ENCODE measurements at places on chromosomes 11 and 22. TPM values are rescaled to one million over a fixed set of nuclear protein-coding genes. Genes with fewer than 3 reads are reported as not detected.
A peak's percentile ranks its signal among the peaks of the same experiment; 100 is the strongest.

DNA sequence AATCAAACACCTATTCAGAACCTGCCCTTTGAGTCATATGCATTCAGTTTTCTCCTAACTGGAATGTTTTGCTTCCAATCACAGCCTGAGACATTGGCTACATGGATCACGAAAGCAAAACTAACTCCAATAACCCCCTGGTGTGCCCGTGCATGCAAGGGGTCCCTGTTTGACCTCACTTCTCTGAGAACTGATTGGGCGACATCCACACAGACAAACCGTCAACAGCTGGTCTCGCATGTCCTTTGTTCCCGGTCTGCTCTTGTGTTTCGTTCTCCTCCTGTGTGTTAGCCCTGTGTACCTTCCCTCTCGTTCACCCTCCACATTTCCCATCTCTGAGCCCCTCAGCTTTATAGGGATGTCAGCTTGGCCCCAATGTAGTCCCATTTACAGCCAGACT, 67.2 kb upstream of the TTC12 start:
- H3K4me1 ChIP-seq = no peaks in the 10 kb centered on the region
- H3K27me3 ChIP-seq = no peaks in the 10 kb centered on the region
- no peak overlapping the region for H3K27ac ChIP-seq
- no peak for DNase-seq
- H3K4me3 ChIP-seq = no peak overlapping the region
- H3K36me3 ChIP-seq = no peaks in the 10 kb centered on the region

- H3K4me1 ChIP-seq = no peaks in the 10 kb centered on the region
- no peak for DNase-seq
- no peak overlapping the region for H3K4me3 ChIP-seq
- H3K27ac ChIP-seq = no peak overlapping the region
- peaks cover 3% of the 10 kb centered on the region for H3K36me3 ChIP-seq
- peaks cover 23% of the 10 kb centered on the region for H3K27me3 ChIP-seq
Measured at GRCh38 chr11:109371444-109372176, 50.4 kb upstream of the C11orf87 start.

DNA sequence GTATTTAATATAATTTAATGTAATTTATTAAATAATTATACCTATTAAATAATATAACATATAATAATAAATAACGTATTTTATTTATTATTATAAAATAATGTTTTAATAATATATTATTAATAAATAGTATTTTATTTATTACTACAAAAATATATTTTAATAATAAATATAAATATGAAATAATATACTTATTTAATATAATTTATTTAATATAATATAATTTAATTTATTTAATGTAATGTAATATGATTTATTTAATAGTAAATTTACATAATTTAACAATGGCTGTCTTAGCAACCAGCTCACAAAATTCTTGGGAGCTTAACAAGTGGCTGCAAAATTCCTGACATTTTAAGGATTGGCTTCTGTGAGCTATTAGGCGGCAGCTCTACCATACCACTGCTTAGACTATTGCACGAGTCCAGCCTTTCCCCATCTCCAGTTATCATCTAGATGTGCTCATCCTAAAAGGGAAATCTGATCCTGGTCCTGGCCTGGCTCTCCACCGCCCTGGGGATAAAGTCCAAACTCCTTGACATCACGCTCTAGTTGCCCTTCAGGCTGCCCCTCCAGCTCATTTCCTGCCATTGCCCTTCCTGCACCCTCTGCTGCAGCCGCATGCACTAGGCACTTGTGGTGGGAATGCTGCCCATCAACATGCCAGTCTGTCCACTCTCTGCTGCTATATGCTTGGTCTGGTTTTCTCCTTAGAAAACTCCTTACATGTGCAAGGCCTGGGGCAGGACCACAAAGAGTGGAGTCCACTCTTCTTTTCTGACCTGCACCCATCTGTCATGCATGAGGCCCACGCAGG, 9.8 kb downstream of the MMP20 start:
- no peak for DNase-seq
- no peak overlapping the region for H3K4me3 ChIP-seq
- H3K36me3 ChIP-seq = no peaks in the 10 kb centered on the region
- H3K4me1 ChIP-seq = peaks cover 4% of the 10 kb centered on the region

- H3K36me3 ChIP-seq = peaks cover 2% of the 10 kb centered on the region
- DNase-seq = no peak
- H3K27ac ChIP-seq = no peak overlapping the region
Measured at GRCh38 chr22:48834404-48834803, 993.3 kb downstream of the BRD1 start.

DNA sequence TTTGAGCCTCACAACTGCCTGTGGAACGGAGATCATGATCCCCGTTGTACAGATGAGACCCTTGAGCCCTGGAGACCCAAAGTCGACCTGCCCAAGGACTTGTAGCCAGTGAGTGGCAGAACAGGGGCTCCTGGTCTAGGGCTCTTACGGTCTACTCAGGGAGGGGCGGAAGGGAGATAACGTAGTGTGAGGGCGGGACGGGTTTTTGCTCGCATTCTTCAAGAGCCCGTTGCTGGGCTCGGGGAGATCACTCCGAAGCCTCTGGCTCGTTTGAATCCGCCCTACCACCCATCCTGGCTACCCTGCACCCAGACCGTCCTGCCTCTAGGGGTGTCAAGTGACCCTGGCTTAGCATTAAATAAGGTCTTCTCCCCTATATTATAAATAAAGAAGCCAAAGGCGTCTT, 639 bp downstream of the CRY2 start:
- no peaks in the 10 kb centered on the region for H3K36me3 ChIP-seq
- H3K27ac ChIP-seq = peak overlapping the region; percentile 91
- peak overlapping the region; percentile 81 for H3K4me3 ChIP-seq
- no peak for DNase-seq

GRCh38 chr11:82901922-82902485, 468 bp downstream of the DDIAS start:
- no peaks in the 10 kb centered on the region for H3K27me3 ChIP-seq
- H3K27ac ChIP-seq = no peak overlapping the region
- peak overlapping the region; percentile 96 for H3K4me3 ChIP-seq
- DNase-seq = no peak

- H3K4me1 ChIP-seq = peaks cover 2% of the 10 kb centered on the region
- peaks cover 2% of the 10 kb centered on the region for H3K27me3 ChIP-seq
- no peak overlapping the region for H3K27ac ChIP-seq
- no peak overlapping the region for H3K4me3 ChIP-seq
- DNase-seq = no peak
Measured at GRCh38 chr11:126475014-126475991, 119.8 kb downstream of the ST3GAL4 start.

DNA sequence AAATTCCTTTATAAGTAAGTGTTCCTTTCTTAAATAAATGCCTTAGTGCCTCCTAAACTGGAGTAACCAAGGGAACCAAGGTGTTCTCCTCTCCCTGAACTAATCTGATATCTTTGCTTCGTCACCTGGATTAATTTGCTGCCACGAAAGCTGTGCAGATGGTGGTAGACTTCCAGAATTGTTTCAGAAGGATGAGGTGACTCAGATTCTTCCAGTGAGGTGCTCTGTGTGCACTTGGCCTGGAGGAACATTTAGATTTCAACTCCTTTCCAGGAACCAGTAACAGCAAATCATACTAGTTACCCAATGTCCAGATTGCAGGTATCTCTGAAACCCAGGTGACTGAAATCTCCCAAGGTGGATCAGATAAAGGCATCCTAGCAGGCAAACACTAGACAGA, 181.9 kb downstream of the FAT3 start:
- H3K4me1 ChIP-seq = peaks cover 19% of the 10 kb centered on the region
- H3K4me3 ChIP-seq = no peak overlapping the region
- no peak for DNase-seq
- H3K36me3 ChIP-seq = peaks cover 5% of the 10 kb centered on the region

- H3K27ac ChIP-seq = no peak overlapping the region
- H3K4me3 ChIP-seq = no peak overlapping the region
- H3K27me3 ChIP-seq = peaks cover 27% of the 10 kb centered on the region
- no peaks in the 10 kb centered on the region for H3K36me3 ChIP-seq
- DNase-seq = peak; percentile 36
Measured at GRCh38 chr11:2529173-2529572, 84.4 kb downstream of the KCNQ1 start.

SLC22A12 gene
- total RNA-seq = not detected

ADM2 gene
- 1.5 TPM for total RNA-seq

PANX3 gene
- not detected for total RNA-seq

OR8D4 gene
- not detected for total RNA-seq

All from chondrocyte (in vitro differentiated cells).